Right atrium auricular region (tissue), 2 donors: ENCODE measurements at places on chromosomes 5 and 9. TPM values are rescaled to one million over a fixed set of nuclear protein-coding genes. Genes with fewer than 3 reads are reported as not detected.

SLC1A3 gene
- total RNA-seq = 31.8 TPM

FREM1 gene
- total RNA-seq = 2.4 TPM

GABRP gene
- 0.16 TPM for total RNA-seq

INSL6 gene
- total RNA-seq = not detected

LCN10 gene
- total RNA-seq = 8.8 TPM

PTPN3 gene
- 6.9 TPM for total RNA-seq

ZNF883 gene
- total RNA-seq = 4.1 TPM

SNAPC4 gene
- total RNA-seq = 4.4 TPM

SPATA31D4 gene
- total RNA-seq = not detected

IFNA21 gene
- not detected for total RNA-seq

BAAT gene
- total RNA-seq = 0.20 TPM

KLF9 gene
- total RNA-seq = 76.7 TPM

PDGFRB gene
- total RNA-seq = 68.7 TPM

PCDH1 gene
- total RNA-seq = 25.3 TPM

APBA1 gene
- total RNA-seq = 12.1 TPM

LEAP2 gene
- total RNA-seq = 1.1 TPM

CDK9 gene
- total RNA-seq = 37.2 TPM

ANGPTL2 gene
- 42.8 TPM for total RNA-seq

PCDHB15 gene
- total RNA-seq = 5.3 TPM

PCDHB3 gene
- 0.63 TPM for total RNA-seq

PTGER4 gene
- 7.3 TPM for total RNA-seq

GMCL2 gene
- not detected for total RNA-seq

IFNK gene
- not detected for total RNA-seq

RECK gene
- 8.9 TPM for total RNA-seq

WWC1 gene
- 2.7 TPM for total RNA-seq

ADGRD2 gene
- total RNA-seq = not detected

SLC6A7 gene
- not detected for total RNA-seq

ZFP37 gene
- total RNA-seq = 2.2 TPM

FOXD4L4 gene
- not detected for total RNA-seq

SLC36A3 gene
- not detected for total RNA-seq

PCDHB14 gene
- 5.1 TPM for total RNA-seq

LHX6 gene
- 3.2 TPM for total RNA-seq

BNC2 gene
- total RNA-seq = 68.3 TPM

NMUR2 gene
- total RNA-seq = not detected

PCDHA4 gene
- 0.43 TPM for total RNA-seq

LHX3 gene
- total RNA-seq = not detected

IL13 gene
- total RNA-seq = not detected

UNC5A gene
- total RNA-seq = not detected

ZNF300 gene
- 0.74 TPM for total RNA-seq

TMEM232 gene
- total RNA-seq = 1.1 TPM

TMC1 gene
- total RNA-seq = not detected

LRRC14B gene
- 51.0 TPM for total RNA-seq

CANX gene
- 297 TPM for total RNA-seq

PALM2AKAP2 gene
- 56.6 TPM for total RNA-seq

SLC36A2 gene
- not detected for total RNA-seq

PDE4D gene
- total RNA-seq = 44.0 TPM

PCDHB6 gene
- 0.33 TPM for total RNA-seq

AGXT2 gene
- not detected for total RNA-seq

IL31RA gene
- total RNA-seq = 0.16 TPM

WNK2 gene
- 61.4 TPM for total RNA-seq

ANKRD33B gene
- 4.7 TPM for total RNA-seq

SLC45A2 gene
- total RNA-seq = 0.82 TPM

GGTA1 gene
- total RNA-seq = 11.6 TPM

MAMDC4 gene
- total RNA-seq = 2.0 TPM

SCGB3A2 gene
- not detected for total RNA-seq

TRAPPC13 gene
- total RNA-seq = 11.7 TPM

SPRY4 gene
- total RNA-seq = 33.7 TPM

PRRT1B gene
- not detected for total RNA-seq

FGFR4 gene
- total RNA-seq = 0.48 TPM

NKD2 gene
- total RNA-seq = 2.4 TPM
